ENCODE measurements at places on chromosomes 5 and 9.
A peak's percentile ranks its signal among the peaks of the same experiment; 100 is the strongest.

DNA sequence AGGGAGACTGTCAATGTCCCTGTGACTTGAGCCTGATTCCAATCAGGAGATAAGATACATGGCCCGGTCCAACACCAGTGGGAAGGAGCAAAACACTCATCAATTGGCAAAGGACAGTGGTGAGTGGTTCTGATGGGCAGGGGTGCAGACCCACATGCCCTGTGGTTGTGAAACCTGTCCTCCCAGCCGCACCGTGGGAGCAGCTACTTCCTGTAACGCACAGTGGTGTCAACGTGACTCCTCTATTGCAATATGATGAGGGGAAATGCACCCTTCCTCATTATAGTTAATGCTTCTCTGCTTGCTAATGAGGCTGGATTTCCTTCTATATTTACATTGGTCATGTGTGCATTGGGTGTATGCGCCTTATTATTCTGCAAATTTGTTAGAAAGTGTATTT is 223.0 kb downstream of the IRX1 start:
- no peak for DNase-seq

- DNase-seq: peak; percentile 39
These were observed 26.4 kb downstream of the ERAP1 start for GRCh38 chr5:96781031-96781971.

DNA sequence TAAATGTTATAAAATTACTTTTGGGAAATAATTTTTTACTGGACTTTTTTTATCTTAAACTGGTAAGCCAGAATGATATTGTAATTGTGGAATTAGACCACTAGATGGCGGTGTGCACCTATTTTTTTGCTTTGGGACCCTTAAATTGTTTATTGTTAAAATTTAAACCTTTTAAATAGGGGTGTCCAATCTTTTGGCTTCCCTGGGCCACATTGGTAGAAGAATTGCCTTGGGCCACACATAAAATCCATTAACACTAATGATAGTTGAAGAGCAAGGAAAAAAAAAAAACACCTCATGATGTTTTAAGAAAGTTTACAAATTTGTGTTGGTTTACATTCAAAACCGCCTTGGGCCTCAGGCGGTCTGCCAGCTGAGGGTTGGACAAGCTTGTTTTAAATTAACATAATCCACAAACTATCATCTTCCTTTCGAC is 28.4 kb upstream of the GADD45G start:
- peak; percentile 32 for DNase-seq

GRCh38 chr9:92745881-92746280 is 18.8 kb downstream of the BICD2 start:
- DNase-seq: no peak

DNA sequence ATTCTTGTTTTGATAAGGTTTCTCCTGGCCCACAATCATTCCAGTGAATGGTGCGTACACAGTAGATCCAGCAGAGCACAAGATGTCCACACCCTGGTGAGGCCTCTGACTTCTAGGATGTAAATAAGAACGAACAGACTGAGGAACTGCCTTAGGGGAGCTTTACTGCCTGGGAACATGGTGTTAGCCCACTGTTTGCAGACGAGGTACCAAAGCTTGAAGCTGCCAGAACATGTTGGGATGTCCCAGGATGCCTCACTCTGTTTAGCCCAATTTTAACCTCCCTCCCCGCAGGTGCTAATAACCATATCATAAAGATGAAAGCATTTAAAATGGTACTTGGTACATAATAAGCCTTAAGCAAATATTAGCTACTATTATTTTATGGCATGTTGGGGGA is 3.5 kb downstream of the LECT2 start:
- no peak for DNase-seq

- no peak for DNase-seq
These were observed 150.3 kb upstream of the TAS2R1 start for GRCh38 chr5:9780501-9780900.

DNA sequence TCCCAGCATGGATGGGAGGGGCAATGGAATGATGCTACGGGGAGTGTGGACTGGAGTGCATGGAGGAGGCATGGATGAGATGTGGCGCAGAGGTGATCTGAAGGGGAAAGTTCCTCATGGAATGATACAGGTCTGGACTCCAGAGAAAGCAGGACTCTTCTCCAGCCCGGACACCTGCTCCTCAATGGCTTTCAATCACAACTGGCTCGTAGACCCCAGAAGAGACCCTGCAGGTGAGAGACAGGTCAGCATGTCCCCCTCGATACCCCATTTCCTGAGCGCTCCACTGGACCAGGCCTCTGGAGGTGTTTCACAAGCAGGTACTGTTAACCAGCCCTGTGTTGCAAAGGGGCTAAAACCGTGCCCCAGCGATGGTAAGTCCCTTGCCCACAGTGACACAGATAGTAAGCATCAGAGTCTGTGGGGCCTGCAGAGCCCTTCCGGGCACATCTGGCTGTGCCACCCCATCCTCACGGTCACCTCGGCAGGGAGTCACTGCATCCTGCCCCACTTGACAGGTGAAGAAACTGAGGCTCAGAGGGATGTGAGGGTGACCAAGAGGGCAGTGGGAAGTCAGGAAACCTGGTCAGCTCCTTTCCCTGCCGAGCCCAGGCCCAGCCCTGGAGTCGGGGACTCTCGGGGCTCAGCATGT is 5.5 kb upstream of the DPM2 start:
- DNase-seq: no peak

- DNase-seq: no peak
These were observed 310.4 kb upstream of the EFNA5 start for GRCh38 chr5:107980923-107981692.

DNA sequence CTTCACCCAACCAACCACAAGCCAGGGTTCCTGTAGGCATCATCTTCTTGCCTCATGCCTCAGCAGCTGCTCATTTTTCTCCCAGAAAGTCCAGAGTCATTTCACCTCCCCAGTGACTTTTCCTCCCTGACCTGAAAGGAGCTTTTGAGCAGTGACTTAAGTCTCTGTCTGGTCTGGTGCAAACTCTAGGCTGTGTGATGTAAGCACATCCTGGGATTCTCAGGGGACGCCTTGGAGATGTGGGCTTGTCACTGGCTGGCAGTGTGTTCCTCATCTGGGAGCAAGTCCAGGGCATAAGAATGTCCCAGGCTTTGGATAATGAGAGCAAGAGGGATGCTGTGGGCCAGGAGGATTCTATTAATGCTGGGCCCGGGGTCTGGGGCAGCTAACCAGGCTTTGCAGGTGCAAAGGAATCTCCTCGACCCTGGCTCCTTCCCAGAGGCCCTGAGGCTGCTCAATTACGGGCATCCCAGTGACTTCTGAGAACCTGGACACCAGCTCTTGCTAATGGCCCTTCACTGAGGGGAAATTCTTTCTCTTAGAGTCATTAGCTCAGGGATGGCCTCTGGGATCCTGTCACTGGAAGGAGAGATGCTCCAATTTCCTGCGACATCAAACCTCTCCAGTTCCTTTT is 211.0 kb upstream of the PANK3 start:
- peak; percentile 52 for DNase-seq

GRCh38 chr9:98412101-98412842 is 156.8 kb upstream of the TBC1D2 start:
- no peak for DNase-seq

DNA sequence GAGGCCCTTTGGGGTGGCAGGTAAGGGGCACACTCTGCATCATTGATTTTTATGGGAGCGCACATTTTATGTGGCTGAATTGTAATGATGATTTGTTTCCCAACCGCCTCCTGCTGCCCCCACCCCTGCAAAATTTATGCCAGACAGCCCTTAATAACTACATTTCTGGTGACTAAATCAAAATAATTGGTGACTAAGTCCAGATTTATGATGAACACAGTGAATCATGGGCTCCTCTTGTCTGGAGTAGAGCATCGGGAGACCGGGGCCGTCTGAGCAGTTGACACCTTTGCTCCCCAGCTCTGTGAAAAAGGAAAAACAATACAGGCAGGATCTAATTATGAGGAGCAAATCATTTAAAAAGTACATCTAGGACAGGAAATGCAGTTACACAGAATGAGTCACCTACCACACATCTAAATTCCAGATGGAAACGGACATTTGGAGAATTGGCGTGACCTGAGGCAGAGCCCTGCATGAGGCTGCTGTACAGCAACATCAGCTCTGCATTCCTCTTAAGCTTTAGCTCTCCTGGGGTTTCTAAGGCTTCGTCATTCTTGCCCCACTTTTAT is 58.9 kb downstream of the DOCK2 start:
- DNase-seq: peak; percentile 90

DNA sequence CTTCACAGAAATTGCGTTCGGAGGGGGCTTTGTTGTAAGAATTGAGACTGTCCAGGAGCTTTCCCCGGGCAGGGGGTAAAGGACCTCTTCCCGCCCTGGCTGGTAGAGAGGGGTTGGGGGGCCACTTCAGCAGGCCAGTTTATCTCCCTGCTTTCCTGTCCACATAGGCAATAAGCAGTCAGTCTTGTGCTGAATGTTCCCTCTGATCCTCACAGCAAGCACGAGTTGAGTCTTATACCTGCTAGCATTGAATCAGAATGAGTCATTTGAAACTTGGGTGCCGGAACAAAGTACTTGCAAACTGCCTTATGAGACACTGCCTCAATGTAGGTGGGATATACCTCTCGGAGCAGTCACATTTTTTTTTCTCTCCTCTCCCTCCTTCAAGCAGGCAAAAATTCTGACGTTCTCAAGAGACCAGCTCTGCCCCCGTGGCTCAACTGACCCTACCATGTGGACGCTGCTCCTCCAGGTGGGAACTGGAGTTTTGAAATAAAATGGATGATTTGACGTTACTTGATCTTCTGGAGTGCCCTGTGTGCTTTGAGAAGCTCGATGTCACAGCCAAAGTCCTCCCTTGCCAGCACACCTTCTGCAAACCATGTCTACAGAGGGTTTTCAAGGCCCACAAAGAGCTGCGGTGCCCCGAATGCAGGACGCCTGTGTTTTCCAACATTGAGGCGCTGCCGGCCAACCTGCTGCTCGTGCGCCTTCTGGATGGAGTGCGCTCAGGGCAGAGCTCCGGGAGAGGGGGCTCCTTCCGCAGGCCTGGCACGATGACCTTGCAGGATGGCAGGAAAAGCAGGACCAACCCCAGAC is 1.3 kb downstream of the SH3RF2 start:
- no peak for DNase-seq

DNA sequence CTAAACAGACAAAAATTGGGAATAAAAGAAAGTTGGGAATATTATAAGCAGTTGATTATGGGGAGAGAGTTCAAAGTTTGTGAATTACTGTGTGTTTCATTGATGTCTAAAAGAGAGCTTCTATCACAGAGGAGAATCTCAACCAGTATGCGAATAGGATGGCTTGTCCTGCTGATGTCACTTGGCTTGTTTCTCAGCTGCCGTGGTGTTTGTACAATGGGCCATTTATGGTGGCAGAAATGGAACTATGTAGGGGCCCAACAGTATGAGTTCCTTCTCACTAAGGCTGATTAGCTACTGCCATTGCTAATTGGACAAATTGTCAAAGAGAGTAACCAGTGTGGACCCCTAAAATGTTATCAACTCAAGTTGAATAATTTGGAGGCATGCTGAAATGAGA is 103.9 kb downstream of the ST8SIA4 start:
- no peak for DNase-seq

DNA sequence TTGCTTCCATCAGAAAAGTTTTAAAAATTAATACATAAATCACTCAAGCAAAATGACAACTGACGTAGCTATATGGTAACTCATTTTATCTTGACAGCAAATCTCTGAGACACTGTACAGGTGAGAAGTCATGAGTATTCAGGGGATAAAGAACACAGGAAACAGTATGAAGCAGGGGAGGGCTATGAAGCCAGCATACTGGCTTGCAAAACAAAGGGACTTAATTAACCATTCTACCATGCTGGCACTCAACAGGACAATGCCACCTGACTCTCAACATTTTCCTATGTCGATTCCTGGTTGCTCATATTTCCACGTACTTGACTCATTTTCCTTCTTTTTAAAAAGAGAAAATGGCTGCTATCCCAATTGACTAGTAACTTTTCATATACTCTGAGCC is 151.4 kb upstream of the RETREG1 start:
- DNase-seq: no peak

DNA sequence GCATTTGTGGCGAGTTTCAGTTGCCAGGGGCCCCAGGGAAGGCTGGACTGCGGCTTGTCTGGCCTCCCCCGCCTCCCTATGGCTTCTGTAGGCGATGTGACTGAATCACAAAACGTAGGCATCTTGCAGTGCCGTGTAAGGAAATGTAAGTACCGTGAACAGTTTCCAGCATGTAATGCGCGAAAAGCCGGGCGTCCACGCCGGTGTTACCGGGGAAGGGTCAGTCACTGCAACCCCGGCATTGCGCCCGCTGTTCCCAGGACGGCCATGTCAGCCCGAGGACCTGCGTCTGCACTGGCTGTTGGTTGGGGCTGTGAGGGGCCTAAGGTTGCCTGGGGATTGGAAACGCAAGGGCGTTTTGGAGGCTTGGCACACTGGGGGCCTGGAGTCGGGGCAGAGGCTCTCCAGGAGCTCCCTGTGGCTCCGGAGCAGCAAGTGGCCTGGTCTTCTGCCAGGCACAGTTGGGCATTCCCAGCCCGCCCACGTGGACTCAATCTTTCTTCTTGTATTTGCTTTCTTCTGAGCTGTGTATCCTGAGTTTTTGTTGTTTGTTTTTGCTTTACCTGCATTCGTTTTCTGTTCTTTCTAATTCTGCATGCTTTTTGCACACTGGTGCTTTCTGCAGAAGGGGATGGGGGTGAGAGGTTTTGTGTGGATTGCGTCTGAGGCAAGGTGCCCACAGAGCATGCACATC is 36.9 kb upstream of the PLEKHG4B start:
- no peak for DNase-seq

- DNase-seq: peak; percentile 13
These were observed 625 bp upstream of the UBLCP1 start for GRCh38 chr5:159262472-159262858.

DNA sequence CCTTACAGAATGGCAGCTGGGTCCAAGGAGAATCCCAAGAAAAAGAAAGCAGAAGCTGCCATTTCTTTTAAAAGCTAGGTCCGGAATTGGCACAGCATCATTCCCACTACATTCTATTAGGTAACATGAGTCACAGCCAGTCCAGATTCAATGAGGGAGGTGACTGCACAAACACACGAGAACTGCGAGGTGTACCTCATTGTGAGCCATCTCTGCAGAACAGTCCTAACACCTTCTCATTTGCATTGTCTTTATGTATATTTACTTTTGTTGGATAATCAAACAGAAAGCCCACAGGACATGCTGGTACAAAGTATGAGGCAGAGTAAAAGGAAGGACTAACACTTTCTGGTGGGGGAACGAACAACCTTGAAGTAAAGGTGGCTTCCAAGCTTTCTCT is 14.6 kb upstream of the HABP4 start:
- DNase-seq: no peak

- DNase-seq: no peak
These were observed 968 bp downstream of the TAF11L11 start for GRCh38 chr5:17604951-17605350.

- no peak for DNase-seq
These were observed 63.9 kb downstream of the C9orf152 start for GRCh38 chr9:110143950-110144545.

DNA sequence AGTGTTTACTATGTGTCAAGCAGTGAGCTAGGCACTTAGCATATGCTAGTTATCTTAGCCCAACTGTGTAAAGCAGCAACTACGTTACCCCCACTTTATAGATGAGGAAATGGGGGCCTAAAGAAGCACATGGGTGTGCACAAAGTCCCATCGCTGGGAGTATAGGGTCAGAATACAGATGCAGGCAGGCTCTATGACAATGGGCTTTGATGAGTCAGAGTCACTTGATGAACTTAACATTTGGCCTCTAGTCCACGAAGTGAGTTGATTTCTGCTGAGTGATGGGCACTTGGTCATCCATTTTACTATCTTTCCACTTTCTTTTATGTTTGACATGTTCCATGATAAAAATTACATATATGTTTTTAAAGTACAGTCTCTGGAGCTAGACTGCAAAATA is 204.3 kb downstream of the TRIM32 start:
- DNase-seq: no peak

Measured in GM03348 (cell line).